ENCODE measurements at places on chromosomes 12 and 14.

DNA sequence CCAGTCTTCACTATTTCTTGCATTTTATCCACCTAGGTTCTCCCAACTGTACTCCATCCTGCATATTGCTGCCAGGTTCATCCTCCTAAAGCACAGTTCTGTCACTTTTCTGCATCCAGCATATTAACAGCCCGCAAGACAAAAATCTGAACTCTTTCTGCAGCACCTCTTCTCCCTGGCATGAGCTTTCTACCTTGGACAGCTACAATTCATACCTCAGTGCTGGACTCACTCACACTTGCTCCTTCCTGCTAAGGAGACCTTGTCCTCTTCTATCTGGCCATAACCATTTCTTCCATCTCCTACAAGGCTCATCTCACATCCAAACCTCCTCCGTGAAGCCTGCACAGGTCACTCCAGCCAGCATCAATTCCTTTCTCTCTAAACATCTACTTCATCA is 170.1 kb upstream of the GRIP1 start:
- DNase-seq, result no peak

DNA sequence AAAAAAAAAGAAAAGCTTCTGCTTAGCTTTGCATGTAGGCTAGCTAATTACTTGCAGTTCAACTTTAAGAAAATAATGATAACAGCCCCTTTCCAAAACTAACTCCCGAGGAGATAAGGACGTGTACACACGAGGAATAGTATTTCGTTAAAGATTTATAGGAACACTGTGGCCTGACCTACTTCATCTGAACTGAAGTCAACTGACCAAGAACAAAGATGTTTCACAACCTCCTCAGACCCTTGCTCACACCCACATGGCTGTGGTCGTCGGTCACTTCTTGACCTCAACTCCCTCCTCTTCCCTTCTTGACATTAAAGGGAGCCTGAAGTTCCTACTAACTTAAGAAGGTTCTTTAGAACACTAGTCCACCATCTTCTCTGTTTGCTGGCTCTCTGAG is 25.3 kb upstream of the FAM181A start:
- no peak for DNase-seq

DNA sequence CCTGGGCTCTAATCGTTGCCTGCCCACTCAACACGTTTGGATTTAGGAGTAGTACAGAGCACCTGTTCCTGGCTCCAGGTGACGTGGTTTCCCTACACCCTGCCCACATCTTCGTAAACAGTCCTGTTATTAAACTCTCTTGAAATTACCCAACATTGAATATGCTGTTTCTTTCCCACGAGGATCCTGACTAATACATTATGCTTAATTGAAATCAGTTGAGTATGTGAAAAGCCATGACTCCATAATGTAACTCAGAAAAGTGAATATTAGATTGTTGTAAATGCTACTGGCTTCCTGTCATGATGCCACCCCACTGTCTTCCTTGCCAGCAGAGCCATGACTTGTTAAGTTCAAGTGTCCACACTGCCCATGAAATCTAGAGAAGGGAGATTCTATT is 21.6 kb downstream of the AK7 start:
- DNase-seq, result no peak

- no peak for DNase-seq
These were observed 247.9 kb upstream of the RTL1 start for GRCh38 chr14:101151226-101151926.

DNA sequence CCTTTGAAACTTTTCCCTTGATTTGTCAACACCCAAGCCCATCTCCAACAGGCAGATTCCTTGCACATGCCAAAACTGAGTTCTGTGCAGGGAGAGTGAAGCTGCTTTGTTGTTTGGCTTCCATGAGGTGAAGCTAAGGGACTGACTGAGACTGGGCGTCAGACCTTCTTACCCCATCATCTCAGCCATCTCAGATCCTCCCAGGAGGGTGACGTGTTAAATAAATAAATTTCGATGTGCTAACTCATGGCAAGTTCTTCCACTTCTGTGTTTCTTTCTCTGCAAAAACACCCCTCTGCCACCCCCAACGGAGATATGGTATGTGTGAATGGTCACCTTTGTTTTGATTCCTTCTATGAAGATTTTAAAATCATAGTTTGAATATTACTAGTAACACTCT is 17.8 kb downstream of the UTP20 start:
- DNase-seq, result no peak

DNA sequence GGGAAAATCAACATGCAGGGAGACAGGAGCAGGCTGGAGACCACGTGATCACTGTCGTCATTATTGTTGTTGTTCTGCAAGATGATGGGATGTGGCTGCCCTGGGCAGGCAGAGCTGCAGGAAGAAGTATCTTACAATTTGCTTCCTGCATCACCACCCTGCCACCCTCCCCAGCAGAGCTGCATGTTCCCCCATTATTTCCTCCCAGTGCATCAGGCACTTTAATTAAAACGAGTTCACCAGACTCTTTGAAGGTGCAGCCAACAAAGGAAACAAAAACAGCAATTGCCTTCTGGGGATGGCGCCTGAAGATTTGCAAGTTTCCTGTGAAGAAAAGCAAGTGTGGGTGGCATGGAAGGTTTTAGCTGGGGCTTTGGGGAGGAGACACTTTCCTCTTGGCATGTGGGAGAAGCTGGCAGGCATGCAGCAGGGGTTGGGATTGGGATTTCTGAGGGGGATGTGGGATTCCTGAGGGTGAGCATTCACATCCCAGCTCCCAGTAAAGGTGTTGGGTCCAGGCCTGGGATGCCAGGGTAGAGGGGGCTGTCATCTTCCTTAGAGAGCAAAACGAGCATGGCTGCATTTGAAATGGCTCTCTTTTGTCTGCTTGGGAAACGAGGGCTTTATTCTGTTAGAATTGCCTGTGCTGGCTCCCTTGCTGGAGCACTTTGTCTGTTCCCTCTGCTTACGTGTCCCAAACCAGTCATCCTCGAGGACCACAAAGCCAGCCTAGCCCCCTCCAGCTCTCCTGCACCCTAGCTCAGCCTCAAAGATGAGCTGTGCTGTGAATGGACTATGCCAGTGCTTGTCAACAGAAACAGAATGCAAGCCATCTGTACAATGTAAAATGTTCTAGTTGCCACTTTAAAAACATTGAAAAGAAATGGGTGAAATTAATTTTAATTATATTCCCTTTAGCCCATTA is 11.5 kb upstream of the C14orf132 start:
- DNase-seq, result no peak

DNA sequence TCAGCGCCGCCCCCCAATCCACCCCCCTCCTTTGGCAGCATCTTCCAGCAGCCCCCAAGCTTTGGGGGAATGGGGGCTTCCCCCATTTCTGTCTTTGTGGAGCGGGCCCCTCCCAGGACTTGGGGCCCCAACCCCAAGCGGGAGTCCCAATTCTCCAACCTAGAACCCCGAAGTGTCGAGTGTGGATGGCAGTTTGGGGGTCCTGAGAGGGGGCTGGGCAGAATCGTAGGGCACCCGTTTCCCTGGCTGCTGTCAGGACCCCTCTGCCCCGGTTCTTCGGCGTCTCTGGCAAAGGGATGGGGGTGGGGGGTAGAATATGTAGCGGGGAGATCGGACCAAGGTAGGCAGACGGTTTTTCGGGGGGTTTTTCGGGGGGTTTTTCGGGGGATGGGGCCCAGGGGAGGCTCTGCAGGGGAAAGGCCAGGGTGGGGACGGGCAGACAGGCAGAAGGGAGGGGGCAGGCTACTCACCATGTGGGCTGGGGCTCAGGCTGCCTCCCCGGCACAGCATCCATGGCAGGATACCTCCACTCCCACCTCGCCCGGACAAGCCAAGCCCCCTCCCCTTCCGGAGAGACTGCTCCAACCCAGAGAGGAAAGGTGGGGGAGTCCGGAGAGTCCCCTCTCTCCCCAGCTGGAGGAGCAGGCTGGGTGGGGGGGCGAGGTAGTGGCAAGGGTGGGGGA is 739 bp downstream of the JPH4 start:
- DNase-seq, result no peak

GRCh38 chr12:50625029-50625925 is 120.5 kb downstream of the DIP2B start:
- no peak for DNase-seq

DNA sequence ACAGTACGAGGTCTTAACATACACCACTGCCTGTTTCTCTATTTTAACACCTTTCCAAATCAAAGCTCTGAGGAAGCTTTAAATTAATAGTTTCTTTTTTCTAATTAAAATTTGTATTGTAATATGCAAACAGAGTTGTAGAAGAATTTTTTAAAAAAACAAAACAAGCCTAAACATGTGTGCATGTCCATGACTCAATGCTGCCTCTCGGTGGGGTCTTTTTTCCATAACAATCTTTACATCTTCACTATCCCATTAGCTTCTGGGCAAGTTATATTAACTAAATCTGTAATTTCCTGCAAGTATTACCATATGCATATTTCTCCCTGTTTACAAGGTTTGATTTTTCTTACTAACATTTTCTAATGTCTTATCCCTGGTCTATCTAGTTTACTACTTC is 143.9 kb upstream of the NAV3 start:
- DNase-seq, result no peak

- DNase-seq, result no peak
These were observed 24.3 kb downstream of the SPTSSA start for GRCh38 chr14:34437729-34438080.

DNA sequence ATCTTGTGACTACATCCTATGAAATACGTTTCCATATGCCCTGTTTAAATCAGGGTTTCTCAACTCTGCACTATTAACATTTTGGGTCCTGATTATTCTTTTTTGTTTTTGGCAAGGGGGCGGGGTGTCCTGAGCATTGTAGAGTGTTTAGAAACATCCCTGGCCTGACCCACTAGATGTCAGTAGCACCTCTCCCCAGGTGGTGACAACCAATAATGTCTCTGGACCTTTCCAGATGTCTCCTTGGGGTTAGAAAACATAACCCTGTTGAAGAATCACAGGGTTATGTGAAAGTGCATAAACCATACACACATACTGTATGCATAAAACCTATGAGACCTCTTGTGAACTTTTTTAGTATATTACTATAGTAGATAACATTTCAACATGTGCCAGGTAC is 1.4 kb downstream of the ACAD10 start:
- no peak for DNase-seq

DNA sequence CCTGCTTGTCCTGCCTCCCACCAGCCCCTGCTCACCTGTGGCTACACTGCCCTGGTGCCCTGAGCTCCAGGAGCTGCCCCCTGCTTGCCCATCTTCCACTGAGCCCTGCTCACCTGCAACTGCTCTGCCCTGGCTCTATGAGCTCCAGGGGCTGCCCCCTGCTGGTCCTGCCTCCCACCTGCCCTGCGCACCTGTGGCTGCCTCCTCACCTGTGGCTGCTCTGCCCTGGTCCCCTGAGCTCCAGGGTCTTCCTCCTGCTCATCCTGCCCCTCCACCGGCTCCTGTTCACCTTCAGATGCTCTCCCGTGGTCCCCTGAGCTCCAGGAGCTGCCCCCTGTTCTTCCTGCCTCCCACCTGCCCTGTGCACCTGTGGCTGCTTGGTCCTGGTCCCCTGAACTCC is 247.6 kb downstream of the TMEM121 start:
- DNase-seq, result no peak

DNA sequence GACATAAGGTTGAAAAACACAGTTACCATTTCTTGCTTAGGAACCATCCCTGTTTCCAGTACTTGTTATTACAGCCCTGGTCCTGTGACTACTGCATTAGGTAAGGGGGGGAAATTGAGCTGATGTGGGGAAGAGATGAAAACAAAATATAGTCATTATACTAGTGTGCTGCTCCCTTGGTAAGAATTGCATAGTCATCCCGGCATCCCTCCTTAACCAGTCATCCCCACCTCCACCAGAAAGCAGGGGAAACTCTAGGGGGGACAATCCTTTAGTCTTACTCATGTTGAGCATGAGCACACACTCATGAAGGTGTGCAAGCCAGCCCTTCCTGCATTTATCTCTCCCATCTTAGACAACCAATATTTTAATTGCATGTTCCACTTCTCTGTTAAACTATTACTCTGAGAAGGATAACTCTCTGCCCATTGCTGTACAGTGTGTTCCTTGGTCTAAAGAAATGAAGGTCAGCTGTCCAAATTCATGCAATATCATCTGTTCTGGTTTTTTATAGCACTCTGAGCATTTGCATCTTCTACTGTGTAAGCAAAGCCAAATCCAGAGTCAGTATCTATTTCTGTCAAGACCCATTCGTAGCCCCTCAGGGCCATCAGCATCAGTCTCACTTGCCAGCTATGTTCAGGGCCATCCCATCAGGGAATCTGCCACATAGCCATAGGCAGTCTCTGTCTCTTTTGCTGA is 46.8 kb downstream of the TMEM30B start:
- no peak for DNase-seq

- DNase-seq, result no peak
These were observed 2.2 kb downstream of the CYP27B1 start for GRCh38 chr12:57764662-57765002.

DNA sequence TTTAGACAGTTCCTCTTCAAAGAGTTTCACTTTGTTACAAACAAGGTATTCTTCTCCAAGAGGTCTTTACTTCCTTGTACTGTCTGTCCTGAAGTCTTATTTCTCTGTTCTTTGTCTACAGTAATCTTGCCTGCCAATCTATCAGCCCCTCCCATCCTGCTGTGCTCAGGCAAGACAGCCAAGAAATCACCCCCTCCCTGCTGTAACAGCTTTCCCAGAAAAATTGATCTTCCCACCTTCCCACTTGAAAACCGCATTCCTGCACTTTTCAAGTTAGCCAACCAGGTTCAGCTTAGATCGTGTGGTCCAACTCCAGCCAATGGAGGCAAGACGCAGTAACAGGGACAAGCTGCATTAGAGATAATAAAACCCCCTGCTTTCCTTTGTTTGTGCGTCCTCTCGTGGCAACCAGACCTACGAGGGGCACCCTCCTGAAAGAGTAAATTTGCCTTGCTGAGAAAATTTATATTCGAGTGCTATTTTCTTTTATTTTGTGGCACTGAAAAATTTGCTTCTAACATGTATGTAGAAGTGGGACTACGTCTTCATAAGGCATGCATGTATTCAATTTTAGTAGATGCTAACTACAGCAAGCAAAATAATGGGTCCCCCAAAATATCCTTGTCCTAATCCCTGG is 46.5 kb upstream of the ESR2 start:
- no peak for DNase-seq

DNA sequence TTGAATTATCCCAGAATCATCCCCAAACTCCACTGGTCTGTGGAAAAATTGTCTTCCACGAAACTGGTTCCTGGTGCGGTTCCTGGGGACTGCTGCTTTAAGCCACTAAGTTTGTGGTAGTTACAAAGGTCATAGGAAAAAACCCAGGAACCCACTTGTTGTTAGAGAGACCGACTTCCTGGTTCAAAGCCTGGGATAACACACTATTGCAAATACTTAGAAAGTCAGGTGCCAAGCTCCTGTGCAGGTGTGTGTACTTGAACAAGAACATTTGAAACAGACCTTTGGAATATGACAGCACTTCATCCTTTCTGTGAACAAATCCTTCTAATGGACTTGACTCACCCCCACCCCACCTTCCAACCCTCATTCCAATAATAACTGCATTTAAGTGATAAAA is 519.6 kb downstream of the GLT1D1 start:
- DNase-seq, result no peak

DNA sequence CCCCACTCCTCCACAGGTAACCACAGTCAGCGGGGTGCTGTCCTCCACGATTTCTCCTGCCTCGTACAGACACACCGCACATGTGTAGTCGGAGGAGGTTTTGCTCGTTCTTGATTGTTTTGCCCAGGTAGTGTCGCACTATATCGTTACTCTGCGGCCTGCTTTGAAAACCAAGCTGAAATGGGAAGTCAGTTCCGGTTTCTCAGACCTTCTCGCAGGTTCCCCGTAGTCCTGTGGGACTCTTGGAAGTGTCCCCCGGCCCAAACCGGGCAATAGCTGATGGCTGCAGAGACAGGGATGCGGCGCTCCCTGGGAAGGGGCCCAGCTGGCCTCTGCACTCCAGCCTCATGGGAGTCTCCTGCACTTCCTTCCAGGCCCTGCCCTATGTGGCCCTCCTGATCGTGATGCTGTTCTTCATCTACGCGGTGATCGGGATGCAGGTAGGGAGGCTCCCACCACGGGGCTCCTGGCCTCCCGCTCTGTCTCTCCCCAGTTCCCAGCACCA is 141.3 kb upstream of the FKBP4 start:
- no peak for DNase-seq

Data from AG09309 (cell line).